Activated T-cell treated with anti-CD3 and anti-CD28 coated beads, Interleukin-2, amount 50 U/mL, for 48 hours (primary cell): ENCODE measurements at places on chromosomes 16 and 17.

DNA sequence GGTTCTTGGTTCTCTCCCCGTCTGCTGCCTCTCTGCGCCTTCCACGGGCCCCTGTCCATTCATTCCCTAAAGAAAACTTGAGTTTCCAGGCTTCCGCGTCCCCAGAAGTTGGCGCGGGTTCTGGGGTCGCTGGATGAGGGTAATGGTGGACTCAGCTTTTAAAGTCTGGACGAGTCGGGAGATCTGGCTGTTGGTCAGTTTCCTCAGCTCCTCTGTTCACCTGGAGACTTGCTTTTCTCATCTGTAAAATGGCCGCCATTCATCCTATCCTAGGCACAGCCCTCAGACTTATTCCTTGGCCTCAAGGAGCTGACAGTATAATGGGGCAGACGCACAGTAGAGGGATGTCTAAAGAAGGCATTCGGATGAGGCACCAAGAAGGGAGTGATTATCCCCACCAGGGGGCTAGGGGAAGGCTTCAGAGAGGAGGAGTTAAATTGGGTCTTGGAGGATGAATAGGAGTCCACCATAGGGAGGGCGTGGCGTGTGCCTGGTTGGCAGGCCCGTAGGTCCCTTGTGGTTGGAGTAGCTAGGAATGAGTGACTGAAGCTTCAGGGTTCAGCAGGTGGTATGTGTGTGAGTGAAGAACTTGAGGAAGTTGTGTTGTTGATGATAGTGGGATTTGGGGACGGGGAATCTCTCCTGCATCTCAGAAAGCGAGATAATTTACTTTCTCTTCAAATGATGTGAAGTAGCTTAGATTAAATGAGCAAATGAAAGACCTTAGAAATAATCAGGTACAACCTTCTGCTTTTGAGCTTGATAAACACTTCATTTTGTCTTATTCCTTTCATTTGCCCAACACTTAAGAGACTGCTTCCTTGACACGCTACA lies 652 bp downstream of the VPS35L start:
- peak; percentile 63 for DNase-seq

DNA sequence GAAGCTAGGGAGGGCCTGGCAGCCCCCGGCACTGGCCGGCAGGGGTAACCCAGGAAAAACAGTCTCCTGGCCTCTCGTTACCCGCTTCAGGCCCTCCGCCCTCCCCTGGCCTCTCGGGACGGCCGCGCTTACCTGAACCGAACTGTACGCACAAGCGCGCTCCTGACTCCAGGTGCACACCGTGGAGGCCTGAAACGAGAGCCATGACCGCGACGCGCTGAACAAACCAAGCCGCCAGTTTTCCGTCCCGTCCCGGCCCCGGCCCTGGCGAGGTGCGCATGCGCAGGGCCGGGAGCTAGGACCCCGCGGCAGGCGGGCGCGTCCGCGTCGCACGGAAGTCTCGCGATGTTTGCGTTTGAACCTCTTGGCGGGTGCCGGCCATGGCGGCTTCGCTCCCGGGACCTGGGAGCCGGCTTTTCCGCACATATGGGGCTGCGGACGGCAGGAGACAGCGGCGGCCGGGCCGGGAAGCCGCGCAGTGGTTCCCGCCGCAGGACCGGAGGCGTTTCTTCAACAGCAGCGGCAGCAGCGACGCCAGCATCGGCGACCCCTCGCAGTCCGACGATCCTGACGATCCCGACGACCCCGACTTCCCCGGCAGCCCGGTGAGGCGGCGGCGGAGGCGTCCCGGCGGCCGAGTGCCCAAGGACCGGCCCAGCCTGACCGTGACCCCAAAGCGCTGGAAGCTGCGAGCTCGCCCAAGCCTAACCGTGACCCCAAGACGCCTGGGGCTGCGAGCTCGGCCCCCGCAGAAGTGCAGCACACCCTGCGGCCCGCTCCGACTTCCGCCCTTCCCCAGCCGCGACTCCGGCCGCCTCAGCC lies at the start of gene HASPIN:
Gene HASPIN (plus strand): TSS at position 348 of the 822 bp plus-strand sequence. CDS start 33 bp downstream, at position 381.
- DNase-seq = peak; percentile 93

- no peak for DNase-seq
Measured at GRCh38 chr16:27689711-27690110, 139.8 kb downstream of the KATNIP start.

- peak; percentile 31 for DNase-seq
Measured at GRCh38 chr17:27808628-27809027, 8.3 kb upstream of the NOS2 start.

DNA sequence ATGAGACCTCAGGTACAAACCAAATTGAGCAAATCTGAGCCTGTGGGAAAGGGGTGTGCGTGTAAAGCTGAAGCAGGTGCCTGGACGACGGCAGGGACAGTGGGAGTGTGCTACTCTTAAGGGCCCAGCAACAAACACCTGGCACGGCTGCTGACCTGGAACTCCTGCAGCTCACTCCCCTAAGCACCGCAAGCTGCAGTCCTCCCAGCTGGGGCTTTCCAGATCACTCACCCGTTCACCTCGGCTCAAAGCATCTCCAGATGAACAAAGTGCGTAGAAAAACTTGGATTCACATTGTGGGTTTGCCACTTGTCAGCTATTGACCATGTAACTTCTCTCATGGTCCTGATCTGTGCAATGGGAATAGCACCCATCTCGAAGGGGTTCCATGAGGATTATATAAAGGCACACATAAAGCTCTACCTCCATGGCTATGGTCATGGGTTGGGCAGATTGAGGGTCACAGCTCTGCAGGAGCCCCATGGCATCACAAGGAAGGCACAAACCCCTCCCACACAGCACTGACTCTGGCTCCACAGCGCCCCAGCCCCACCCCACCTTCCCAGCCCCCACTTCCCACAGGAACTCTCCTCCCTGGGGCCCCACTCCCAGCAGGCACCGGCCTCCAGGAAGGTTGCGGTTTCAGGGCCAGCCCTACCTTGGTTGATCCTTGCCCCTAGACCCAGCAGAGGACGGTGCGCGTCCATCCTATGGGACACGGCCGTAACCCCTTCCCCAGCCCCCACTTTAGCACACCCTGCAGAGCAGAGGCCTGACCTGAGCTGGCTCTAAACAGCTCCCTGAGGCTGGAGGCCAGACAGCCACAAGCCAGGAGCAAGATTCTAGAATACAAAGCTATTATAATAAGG lies 21.9 kb downstream of the ST3GAL2 start:
- DNase-seq = no peak

GRCh38 chr16:64096689-64097088 lies 1025.2 kb downstream of the CDH11 start:
- no peak for DNase-seq

DNA sequence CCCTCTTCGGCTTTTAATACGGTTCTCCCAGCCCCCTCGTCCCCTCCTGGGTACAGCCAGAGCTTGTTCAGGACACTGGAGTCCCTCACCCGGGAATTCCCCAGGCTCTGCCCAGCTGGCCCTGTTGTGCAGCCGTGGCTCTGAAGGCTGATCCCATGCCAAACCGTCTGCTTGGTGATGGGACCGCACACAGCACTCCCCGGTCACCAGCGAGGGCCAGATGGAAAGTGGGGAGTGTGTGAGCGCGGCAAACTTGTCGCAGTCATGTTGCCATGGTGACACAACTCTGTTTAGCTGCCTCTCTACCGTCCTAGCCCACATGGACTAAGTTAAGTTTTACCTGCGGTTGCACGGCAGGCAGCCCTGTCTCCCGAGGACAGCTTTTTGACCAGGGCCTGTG lies 107.9 kb downstream of the RAP1GAP2 start:
- no peak for DNase-seq

- no peak for DNase-seq
Measured at GRCh38 chr17:65670667-65671371, 109.4 kb upstream of the AXIN2 start.

DNA sequence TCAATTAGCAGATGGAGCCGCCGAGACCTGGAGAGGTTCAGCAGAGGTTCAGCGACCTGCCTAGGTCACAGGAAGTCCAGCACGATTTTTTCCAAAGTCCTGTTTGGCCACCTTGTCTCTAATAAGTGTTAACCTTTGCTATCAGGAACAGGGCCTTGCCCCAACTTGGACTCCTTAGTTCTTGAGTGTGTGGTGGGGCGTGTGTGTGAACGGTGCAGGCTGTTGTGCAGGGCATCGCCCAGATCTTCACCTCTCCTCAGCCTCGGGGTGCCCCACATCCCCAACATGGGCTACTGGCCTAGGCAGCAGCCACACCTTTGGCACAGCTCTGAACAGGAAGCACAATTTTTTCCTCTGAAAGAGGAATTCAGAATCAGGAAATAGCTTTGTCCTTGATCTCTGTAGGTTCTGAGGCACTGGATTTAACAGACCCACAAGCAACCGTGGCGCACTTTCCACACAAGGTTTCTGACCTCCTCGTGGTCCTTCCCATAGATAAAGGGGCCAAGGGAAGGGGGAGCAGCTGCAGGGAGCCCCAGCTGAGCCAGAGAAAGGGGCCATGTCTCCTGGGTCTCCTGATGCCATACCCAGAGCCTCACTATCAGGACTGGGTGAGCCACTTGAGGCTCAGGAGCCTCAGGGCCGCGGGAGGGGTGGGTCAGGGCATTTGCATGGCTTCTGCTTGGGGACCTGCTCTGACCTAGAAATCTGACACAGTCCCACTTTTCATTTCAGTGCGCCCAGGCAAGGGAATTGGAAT lies 10.4 kb downstream of the MPRIP start:
- DNase-seq = no peak

GRCh38 chr16:66903544-66904427 lies 14.9 kb downstream of the CDH16 start:
- DNase-seq = no peak
